ENCODE measurements at places on chromosomes 12 and 14. TPM values are rescaled to one million over a fixed set of nuclear protein-coding genes. Genes with fewer than 3 reads are reported as not detected.

The CD163 gene
- total RNA-seq, result 233 TPM

The TBX3 gene
- total RNA-seq, result 9.7 TPM

The SIX4 gene
- 1.5 TPM for total RNA-seq

The NELL2 gene
- total RNA-seq, result 3.9 TPM

The DLK1 gene
- total RNA-seq, result not detected

The ARF6 gene
- 45.6 TPM for total RNA-seq

The OR6C70 gene
- total RNA-seq, result not detected

The RNASE13 gene
- total RNA-seq, result not detected

The LIN7A gene
- total RNA-seq, result 4.6 TPM

The TGM1 gene
- not detected for total RNA-seq

The SLC25A47 gene
- not detected for total RNA-seq

The SIX1 gene
- total RNA-seq, result 0.71 TPM

The FBLN5 gene
- total RNA-seq, result 253 TPM

The AQP5 gene
- not detected for total RNA-seq

The TRHDE gene
- total RNA-seq, result 2.9 TPM
